Activated CD8-positive, alpha-beta T cell treated with anti-CD3 and anti-CD28 coated beads for 36 hours (primary cell): ENCODE measurements at places on chromosomes 5 and 9.

- no peak for DNase-seq
Observed at GRCh38 chr9:129285979-129286772, 108.1 kb upstream of the IER5L start.

- no peak for DNase-seq
Observed at GRCh38 chr5:73743161-73743560, 117.2 kb downstream of the ARHGEF28 start.

DNA sequence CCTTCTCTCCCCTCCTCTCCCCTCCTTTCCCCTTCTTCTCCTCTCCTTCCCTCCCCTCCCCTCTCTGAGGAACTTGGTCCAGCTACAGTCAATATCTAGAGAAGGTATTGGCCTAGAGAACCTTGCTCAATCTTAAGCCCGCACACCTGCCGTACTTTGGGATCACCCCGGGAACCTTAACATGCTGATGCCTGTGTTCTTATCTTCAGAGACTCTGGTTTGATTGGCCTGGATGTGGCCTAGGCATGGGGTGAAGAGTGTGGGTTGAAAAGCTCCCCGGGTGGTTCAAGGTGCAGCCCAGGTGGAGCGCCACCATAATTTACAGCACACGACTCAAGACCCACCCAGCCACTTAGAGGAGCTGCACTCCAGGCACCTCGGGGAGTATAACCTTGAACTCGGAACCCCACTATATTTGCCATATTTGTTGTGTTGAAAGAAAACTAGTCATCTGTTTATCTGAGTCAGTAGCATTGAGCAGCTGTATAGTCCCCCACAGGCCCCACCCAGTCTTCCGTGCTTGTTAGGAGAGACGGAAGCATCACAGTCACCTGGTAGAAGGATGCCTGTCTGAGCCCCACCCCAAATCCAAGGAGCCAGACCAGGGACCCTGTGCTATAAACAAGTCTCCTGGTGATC lies 14.4 kb upstream of the PHF19 start:
- peak; percentile 89 for DNase-seq

GRCh38 chr9:1759771-1760300 lies 255.3 kb upstream of the SMARCA2 start:
- no peak for DNase-seq

DNA sequence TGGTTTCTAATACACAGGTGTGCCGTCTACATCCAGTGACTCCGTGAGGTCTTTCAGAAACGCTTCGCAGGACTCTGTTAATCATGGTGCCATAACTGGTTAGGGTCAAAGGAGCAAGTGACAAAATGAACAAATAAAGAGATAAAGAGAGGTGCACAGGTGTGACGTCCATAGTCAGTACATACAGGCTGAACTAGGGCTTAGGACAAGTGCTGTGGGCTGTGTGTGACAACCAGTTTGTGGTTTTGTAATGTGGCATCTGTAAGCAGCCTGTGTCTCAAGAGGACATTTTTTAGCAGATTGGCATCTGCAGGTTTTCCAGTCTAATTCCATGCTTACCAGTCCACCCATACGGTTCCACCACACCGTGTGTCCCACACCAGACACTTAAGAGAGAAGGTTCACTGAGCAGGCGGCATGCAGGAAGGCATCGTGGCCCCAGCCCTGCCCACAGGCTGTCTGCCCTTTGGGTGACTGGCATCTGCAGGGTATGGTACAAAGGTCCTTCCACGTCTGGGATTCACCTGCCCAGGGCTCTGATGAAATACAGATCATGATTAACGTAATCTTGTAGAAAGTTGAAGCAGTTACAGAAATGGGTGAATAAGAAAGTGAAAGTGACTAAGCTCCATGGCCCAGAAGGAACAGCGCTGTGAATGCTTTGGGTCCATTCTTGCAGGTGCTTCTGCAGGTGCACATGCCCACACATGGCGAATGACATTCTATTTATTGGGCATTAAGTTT lies 26.9 kb downstream of the SRD5A1 start:
- DNase-seq, result peak; percentile 15

- no peak for DNase-seq
Observed at GRCh38 chr9:81397481-81398381, 291.6 kb downstream of the TLE1 start.
